ENCODE measurements at places on chromosomes 1 and 21. TPM values are rescaled to one million over a fixed set of nuclear protein-coding genes. Genes with fewer than 3 reads are reported as not detected.

Gene LRRC3
- 0.97 TPM for total RNA-seq

Gene FAM43B
- not detected for total RNA-seq

Gene NR5A2
- 16.8 TPM for total RNA-seq

Gene IFI6
- total RNA-seq = 87.9 TPM

Gene PLPPR4
- total RNA-seq = 0.25 TPM

Gene HSPA6
- under 0.01 TPM for total RNA-seq

Gene FCER1A
- not detected for total RNA-seq

Gene DTL
- total RNA-seq = 10.0 TPM

Gene RNU1-3
- 6,751 TPM for total RNA-seq

Gene FCRL5
- total RNA-seq = not detected

Gene FMOD
- 0.65 TPM for total RNA-seq

Gene PRDM16
- under 0.01 TPM for total RNA-seq

Gene TFF2
- total RNA-seq = not detected

Gene RNPC3
- total RNA-seq = 3.2 TPM

Gene FOXD3
- not detected for total RNA-seq

Gene PTGS2
- total RNA-seq = 1.1 TPM

Gene GOLT1A
- not detected for total RNA-seq

Gene STIL
- 7.0 TPM for total RNA-seq

Gene XCL2
- not detected for total RNA-seq

Gene HAO2
- not detected for total RNA-seq

Gene SYT11
- 25.9 TPM for total RNA-seq

Gene SLC45A1
- total RNA-seq = 1.8 TPM

Gene PIGR
- not detected for total RNA-seq

Gene FCER1G
- not detected for total RNA-seq

Gene DNAJC28
- total RNA-seq = 0.97 TPM

Measured in bladder microvascular endothelial cell (primary cell).